Esophagus squamous epithelium (tissue), 5 donors: ENCODE measurements at places on chromosomes 3 and 15.

DNA sequence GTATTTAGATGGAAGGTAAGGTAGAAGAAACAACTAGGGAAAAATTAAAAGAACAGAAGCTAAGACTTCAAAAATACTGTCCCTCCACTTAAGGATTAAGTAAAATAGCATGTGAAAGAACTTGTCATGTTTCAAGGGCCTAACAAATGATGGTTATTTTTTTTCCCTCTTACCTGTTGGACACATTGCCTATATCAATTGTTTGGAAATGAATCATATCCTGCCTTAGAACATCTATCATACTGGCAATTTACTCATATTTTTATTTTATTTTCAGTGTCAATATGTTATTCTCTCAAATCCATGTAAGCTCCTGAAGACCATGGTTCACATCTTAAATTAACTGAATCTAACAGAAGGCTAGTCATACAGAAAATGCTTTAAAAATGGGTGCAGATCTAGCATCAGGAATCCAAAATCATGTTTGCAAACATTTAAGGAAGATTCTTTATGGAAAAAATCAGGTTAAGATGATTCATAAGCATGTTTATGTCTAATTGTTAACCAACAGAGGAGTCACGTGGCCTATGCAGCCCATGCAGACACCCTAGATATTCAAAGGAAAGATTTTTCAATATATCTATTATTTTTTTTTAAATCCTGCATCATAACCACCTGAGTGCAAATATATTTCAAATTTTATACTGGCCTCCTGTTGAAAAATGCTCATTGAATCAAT lies 135.8 kb upstream of the TRIM42 start:
- DNase-seq = no peak

DNA sequence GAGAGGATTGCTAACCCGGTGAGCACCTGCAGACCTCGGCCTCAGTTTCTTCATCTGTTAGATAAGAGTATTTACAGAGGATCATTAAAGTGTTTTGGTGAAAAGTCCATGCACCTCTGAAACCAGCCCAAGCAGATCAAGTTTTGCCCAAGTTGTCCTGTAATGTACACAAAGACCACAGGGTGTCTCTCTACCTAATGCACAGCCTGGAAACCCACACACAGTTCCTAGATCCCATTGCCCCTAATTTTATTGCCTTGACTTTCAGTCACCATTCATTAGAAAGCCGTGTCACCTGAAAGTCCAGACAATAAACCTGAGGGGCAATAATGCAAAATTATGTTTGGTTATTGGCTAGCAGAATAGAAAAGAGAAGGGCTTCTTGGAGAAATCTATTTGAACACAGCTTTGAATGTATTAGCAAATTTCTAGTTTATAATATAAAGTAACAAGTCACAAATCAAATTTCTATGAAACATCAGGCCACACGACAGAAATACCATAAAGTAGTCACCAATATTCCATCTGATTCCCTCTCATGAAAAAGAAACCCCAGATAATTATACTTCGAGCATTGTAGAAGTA lies 161.3 kb upstream of the SLC2A2 start:
- no peak for DNase-seq

DNA sequence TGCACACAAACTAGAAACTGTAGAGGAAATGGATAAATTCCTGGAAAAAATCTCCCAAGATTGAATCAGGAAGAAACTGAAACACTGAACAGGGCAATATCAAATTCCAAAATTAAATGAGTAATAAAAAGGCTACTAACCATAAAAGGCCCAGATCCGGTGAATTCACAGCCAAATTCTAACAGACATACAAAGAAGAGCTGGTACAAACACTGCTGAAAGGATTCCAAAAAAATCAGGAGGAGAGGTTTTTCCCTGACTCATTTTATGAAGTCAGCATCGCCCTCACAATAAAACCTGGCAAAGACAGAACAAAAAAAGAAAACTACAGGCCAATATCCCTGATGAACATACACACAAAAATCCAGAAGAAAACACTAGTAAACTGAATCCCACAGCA lies 462.4 kb upstream of the THBS1 start:
- no peak for DNase-seq

- DNase-seq = no peak
These were observed 208.4 kb downstream of the FMN1 start for GRCh38 chr15:32986147-32986546.

DNA sequence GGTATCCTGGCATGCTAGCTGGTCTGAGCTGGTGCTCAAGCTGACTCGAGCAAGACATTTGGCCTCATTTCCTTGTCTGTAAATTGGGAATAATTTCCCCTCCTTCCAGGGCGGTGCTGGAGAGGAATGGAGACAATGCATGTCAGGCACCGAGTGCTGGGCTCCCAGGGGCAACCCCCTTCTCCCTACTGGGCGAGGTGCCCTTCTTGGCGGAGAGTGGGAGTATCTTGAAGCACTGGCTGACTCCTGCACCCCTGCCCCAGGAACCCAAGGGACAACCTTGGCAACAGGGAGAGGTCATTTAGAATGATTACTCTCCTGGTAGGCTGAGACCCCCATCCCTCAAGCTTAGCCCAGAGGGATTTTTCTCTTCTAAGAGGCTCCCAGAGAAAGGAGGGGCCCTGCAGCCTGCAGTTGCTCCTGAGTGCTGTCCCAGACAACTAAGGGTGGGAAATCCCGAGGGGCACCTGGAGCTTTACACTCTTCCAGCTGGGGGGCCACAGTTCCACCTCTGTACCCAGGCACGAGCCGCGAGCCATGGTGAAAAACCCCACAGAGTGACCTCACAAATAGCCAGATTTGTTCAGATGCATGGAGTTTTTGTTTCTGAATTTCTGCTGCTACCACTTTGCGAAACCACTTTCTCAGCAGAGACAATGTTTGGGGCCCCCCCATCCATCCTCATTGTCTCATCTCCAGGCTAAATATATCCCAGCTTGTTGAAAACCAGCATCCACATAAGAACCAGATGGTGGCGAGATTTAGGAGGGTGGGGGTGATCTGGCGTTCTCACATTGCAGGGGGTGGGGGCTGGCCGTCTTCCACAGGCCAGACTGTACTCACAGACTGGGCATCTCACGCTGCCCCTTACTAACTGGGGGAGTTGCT lies 44.8 kb downstream of the ABTB1 start:
- DNase-seq = no peak

GRCh38 chr3:165830746-165831145 lies 6.5 kb downstream of the BCHE start:
- DNase-seq = no peak

DNA sequence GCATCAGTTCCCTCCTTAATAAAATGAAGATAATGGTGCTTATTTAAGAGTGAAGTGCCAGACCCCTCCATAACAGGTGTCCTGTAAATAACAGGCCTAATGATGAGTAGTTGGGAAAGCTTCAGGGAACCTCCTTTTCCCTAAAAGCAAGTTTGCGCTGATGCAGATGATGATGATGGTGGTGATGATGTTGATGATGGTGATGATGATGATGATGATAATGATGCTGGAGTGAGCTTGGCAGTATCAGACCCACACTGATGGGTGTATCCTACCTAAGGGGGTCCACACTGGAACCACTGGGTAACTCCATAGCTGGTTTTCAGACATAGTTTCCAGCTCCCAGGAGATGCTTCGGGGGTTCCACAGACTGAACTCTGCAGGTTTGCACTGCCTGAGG lies 24.4 kb downstream of the MTMR14 start:
- DNase-seq = no peak

- no peak for DNase-seq
These were observed 5.0 kb upstream of the CCR9 start for GRCh38 chr3:45881078-45882022.

GRCh38 chr3:140455521-140456214 lies 222.2 kb upstream of the TRIM42 start:
- DNase-seq = no peak

DNA sequence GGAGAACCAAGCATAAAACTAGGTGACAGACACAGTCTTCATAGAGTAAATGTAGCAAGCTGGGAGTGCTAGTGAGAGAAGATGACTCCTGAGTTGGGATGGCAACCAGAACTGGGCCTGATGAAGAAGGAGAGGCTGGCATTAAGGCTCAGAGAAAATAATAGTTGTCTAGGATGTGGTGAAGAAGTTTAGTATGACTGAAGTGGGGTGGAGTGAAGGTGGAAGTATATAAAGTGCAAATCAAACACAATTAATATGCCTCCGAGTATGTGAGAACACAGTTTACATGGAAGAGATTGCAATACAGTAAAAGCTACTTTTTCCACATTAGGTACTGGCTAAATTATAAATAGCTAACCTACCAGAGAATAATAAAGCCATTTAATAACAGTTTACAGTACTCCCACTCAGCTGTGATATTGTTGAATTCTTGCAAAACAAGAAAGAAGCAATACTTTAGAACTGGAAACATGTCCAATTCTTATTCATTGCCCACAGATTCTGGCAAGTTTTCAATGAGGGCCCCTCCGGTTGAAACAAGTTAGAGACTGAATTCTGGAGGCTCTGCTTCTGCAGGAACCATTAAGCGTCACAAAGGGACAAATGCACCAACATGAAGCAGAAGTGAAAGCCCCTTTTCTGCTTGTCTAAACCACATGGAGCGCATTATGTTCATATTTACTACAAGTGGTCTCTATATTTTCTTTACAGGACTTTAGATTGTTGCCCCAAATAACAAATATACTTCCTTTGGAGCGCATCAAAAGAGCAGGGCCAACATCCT lies 243.7 kb downstream of the SLC9A9 start:
- no peak for DNase-seq

GRCh38 chr3:4600493-4600892 lies 107.3 kb downstream of the ITPR1 start:
- no peak for DNase-seq

DNA sequence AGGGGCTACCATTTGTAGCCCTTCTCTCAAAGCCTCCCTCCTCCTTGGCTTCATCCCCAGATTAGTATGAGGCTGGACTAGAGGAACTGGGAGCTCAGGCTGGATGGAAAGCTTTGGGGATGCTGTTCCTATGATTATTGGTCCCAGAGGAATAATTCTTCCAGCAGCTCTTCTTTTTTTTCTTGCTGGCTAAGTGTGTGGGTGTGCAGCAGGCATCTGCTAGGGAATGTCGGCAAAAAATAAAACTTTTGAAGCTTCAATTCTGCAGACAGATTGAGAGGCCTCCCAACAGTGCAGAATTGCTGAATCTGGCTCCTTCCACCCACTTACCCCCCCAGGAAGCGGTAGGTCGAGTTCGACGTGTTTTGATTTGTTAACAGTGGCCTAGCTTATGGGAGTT lies 138.5 kb upstream of the ANKRD28 start:
- no peak for DNase-seq

- DNase-seq = no peak
These were observed 523 bp downstream of the HDAC11 start for GRCh38 chr3:13480340-13481318.

GRCh38 chr3:37249717-37250116 lies 75.3 kb upstream of the LRRFIP2 start:
- no peak for DNase-seq

DNA sequence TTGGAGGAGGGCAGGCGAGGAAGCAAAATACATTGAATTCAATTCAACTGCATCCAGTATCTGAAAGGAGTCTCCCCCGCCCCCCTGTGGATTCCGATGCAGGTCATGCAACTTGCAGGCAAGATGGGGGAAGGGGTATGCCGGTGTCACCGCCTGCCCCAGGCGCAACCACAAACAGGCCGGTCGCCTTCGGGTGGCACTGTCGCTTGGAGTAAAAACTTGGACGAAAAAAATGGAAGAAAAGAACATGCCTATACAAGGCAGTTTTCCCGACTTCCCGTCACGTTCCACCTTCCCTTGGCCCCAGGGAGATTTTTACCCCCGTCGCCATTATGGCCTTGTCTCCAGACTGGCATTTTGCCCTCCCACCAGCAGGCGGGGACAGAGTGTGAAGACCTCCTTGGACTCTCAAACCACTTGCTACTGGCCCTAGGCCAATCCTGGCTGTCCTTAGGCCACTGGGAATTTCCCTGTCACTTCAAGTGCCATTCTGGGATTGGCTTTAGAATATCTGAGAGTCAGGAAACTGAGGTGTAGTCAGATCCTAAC lies 1.6 kb upstream of the NTRK3 start:
- no peak for DNase-seq

DNA sequence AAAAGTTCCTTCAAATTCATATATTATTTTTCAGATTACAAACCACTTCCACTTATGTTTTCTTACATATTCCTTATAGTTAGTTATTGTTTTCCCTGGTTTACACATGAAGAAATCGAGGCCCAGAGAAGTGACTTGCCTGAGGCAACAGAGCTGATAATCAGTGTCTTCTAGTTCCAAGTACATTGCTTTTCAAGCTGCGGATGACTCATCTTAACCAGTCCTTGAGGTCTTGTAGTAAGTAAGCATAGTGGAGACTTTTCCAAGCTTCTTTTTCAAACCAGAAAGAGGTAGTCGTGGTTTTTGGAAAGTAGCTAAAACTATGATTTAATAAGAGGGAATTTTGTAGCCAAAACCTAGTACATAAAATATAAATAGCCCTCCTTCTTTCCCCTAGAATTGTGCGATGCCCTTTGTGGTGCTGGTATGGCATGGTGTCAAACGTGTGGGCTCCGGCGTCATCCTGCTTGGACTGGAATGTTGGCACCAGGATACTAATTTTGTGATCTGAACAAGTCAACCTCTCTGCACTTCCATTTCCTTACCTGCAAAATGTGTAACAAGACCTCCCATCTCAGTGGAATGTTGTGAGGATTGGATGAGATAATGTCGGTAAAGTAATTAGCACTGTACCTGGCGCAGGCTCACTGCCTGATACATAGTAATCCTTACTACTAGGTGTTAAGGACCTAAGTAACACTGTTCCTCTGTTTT lies 19.0 kb upstream of the DLG1 start:
- no peak for DNase-seq

DNA sequence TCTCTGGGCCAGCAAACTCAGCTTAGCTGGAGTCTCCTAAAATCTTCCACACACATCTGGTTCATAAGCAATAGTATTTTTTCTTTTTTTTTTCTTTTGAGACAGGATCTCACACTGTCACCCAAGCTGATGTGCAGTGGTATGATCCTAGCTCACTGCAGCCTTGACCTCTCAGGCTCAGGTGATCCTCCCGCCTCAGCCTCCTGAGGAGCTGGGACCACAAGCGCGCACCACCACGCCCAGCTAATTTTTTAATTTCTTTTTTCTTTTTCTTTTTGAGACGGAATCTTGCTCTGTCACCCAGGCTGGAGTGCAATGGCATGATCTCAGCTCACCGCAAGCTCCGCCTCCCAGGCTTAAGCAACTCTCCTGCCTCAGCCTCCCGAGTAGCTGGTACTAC lies 34.3 kb downstream of the RNU5B-1 start:
- DNase-seq = no peak

- no peak for DNase-seq
These were observed 83.1 kb downstream of the GAP43 start for GRCh38 chr3:115706311-115706829.

- DNase-seq = no peak
These were observed 147.4 kb downstream of the CHST2 start for GRCh38 chr3:143266927-143267326.

DNA sequence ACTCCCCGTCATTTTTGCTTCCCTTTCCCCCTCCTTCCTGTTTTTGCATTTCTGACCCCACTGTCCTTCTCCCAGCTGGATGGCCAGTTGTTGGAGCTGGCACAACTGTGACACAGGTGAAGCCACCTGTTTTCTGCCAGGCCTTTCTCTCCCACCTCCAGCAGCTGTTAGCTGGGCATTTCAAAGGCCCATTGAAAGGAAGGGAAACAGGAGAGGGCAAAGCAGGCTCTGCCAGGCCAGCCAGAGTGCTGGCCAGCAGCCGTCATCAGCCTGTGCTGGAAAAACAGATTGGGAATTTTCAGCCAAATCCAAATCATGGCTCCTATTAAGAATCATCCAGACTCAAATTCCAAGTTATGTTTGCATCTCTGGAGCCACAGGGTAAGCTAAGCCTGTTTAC lies 155.2 kb upstream of the C2CD4B start:
- no peak for DNase-seq

- DNase-seq = no peak
These were observed 110.1 kb upstream of the MLF1 start for GRCh38 chr3:158460926-158461325.

GRCh38 chr3:29141197-29141917 lies 139.5 kb upstream of the RBMS3 start:
- DNase-seq = no peak
